Uterus (tissue), 4 donors: ENCODE measurements at places on chromosomes 5 and 9. TPM values are rescaled to one million over a fixed set of nuclear protein-coding genes. Genes with fewer than 3 reads are reported as not detected.

- DNase-seq, result no peak
Measured at GRCh38 chr5:140054086-140054689, 11.1 kb upstream of the NRG2 start.

- DNase-seq, result no peak
Measured at GRCh38 chr9:27569406-27569805, 3.9 kb downstream of the C9orf72 start.

GRCh38 chr9:114288193-114289091 lies 34.5 kb upstream of the ORM1 start:
- DNase-seq, result peak; percentile 11

Gene ADAMTS16
- total RNA-seq, result not detected

DNA sequence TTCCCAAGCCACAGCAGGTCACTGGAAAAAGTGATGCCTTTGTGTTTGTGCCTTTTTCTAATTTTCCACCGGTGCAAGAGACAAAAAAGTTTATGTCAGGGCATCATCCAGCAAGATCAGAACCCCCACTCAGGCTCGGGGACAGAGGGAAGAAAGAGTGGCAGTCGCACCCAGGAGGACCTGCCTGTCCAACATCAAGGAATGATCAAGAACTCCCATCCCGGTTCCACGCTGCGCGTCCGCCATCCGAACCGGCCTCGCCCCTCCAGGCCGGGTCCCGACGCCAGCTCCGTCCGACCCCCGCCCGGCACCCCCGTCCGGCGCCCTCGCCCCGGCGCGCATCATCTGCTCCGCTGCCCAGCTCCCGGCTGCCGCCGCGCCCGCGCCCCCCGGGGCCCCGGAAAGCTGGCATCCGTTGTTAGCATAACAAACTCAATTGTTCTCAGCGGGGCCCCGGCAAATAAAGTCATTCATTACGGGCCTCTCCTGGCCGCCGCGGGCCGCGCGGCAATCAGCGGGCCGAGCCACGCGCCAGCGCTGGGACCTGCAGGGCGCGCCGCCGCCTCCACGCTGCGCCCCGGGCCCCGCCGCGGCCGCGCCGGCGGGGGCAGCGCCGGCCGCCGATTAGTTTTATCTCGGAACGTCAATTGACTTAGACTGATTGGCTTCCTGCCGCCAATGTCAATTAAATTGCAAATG lies 48.1 kb downstream of the PAX5 start:
- DNase-seq, result no peak

- no peak for DNase-seq
Measured at GRCh38 chr9:33177639-33178038, 10.5 kb upstream of the B4GALT1 start.

DNA sequence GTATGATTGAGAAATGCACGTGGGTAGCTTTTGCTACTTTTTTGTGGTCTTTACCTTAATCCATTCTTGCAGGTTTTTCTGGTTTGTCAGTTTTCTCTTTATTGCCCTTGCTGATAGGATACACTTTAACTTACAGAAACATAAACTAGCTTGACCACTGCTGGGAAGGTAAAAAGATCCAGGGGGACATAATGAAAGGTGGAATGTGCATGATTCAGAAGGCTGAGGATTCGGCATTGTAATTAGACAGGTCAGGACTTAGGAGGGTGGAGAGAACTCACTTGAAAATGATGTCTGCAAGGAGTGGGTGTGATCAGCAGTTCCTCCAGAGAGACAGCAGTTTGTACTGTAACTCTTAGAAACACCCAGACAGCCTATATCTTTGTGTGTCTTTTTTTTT lies 19.8 kb upstream of the TXNDC8 start:
- DNase-seq, result no peak

DNA sequence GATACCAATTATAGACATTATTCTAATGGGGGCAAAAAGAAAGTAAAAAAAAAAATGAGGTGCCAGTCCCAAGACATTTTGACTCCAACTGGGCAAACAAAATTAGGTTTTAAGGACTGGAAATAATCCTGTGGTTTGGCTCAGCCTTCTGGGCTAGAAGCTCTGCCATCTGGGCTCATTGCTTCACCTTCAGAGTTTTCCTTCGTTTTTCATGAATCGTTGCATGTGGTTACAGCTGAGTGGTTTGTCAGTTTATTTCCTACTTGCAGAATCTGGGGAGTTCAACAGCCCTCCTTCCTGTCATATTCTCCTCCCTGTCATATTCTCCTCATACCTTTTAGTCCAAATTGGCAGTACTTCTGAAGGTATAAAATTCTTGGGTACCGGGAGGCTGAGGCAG lies 12.0 kb downstream of the UGT3A2 start:
- DNase-seq, result no peak

GRCh38 chr5:16497546-16497945 lies 31.9 kb upstream of the ZNF622 start:
- DNase-seq, result no peak

GRCh38 chr9:10858817-10859216 lies 246.0 kb upstream of the PTPRD start:
- DNase-seq, result no peak

DNA sequence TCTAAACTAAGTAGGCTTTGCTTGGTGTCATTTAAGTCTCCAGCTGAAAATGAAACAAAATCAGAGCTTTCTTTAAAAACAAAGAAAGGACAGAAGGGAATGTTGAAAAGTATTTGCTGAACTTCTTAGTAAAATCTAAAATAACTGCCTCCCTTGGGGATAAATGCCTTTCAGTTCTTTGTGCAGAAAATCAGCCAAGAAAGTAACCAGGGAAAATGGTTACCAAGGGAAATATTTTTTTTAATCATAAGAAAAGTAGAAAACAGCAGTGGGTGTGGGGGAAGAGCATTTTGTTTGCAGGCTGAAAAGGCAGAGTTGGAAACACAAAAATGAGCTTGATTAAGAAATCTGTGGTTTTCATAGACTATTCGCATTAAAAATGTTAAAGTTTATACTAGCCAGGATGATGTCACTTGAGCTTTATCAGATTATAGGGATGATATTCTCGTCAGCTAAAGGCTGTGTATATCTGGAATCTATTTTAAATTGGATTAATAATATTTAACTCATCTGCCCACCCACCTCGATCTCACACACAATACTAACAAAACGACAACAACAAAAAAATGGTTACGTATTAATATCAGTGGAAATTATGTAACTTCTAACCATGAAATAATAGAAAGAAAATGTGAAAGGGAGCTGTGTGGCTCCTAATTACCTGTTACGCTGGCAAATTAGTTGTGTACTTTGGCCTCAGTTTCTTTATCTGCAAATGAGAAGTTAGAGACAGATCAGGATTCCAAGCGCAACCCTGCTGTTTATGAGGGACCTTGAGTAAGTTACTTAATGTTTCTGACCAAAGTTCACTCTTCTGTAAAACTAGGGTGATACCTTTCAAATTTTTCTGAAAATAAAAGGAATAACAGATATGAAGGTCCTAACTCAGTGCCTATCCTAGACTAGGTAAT lies at the start of gene ECM2:
Gene ECM2, minus strand, starts transcription at position 51 of the 911 bp plus-strand sequence. CDS start 13,124 bp downstream, outside the sequence.
- DNase-seq, result no peak

DNA sequence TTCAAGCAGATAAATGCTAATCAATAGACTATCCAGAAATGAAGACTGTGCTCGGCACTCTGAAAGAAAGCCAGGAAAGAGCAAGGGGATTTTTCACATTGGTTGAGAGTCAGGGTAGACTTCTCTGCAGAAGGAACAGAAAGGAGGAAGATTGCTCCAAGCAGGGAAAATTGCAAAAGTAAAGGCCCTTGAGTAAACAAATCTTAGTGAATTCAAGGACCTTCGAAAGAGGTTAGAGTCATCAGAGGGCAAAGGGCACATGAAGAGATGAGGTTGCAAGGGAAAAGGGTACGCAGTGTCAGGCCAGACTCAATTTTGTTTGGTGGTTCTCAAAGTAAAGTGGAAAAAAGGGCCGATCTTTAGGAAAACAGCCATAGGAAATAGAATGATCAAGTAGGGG lies 157.6 kb upstream of the RAI14 start:
- no peak for DNase-seq

DNA sequence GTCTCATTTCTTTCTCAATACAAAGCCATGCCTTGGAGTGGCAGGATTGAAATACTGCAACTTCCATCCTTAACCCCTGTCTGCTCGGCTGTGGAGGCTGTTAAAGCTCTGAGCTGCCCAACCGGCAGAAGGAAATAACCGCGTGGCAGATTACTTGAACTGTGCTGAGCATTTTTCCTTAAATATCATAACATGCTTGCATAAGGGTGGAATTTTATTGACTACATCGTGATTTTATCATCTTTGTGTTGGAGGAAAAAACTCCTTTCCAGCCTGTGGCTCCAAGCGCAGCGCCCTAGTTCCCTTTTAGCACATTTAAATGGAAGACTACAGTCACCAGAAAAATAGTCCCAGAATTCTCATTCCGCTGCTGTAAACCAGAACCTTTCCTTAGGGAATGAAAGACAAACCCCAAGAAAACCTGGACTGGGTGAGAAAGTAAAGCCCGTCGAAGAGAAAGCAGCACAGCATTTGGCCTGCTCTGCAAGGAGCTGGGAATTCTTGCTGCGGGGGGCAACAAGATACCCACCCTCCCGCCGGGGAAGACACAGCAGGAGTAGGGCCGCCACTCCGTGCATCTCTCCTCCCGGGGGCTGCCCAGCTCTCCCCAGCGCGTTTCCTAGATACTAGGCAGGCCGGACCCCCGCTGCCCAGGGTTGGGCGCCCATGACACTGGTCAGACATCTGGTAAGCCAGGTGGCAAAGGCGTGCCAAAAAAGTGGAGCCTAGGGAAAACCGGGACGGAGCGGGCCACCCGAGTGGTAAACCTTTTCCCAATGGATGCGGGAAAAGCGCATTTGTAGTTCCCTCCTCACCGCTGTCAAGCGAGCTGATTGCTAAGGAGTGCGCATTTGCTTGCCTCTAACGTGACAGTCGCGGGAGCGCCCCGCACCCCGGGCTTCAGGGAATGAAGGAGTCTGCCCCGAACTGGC lies 1.3 kb downstream of the SHC3 start:
- no peak for DNase-seq

- DNase-seq, result no peak
Measured at GRCh38 chr5:105931881-105932421, 1738.8 kb downstream of the EFNA5 start.

- no peak for DNase-seq
Measured at GRCh38 chr9:123964761-123965160, 34.8 kb upstream of the DENND1A start.

Gene NXNL2
- 12.6 TPM for total RNA-seq

GRCh38 chr5:147753765-147754164 lies 28.8 kb downstream of the JAKMIP2 start:
- no peak for DNase-seq

Gene GDA
- total RNA-seq, result 26.6 TPM

Gene CCL27
- not detected for total RNA-seq

DNA sequence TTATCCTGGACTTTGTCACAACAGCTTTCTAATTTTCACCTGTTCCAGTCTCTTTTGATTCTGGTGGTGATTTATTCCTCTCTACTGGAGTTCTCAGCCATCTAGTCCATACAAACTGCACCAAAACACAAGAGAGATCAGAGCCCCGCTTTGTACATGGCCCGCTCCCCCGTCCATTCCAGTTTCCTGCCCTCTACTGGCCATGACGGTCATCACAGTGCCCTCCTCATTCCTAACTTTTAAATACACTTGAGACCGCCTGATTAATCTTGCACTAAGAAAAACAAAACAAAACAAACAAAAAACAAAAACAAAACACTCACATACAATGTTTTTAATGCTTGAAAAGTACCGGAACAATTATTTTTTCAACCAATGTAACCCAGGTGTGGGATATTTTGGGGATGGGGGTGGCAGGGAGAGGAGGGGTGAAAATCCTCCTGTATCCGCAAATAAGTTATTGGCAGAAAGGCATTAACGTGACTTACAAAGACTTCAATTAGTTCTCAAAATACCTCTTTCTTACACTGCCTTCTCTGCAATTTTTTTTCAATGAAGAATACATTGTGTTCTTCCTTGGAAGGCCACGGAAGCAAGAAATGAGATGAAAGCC lies 84.8 kb upstream of the PAM start:
- DNase-seq, result no peak

GRCh38 chr9:108434036-108434435 lies 421.8 kb downstream of the ACTL7B start:
- no peak for DNase-seq

Gene SPINK7
- total RNA-seq, result not detected

- no peak for DNase-seq
Measured at GRCh38 chr5:89232139-89232603, 349.2 kb upstream of the MEF2C start.

- DNase-seq, result no peak
Measured at GRCh38 chr9:16052146-16052545, 499.3 kb downstream of the CCDC171 start.

Gene HMMR
- not detected for total RNA-seq

DNA sequence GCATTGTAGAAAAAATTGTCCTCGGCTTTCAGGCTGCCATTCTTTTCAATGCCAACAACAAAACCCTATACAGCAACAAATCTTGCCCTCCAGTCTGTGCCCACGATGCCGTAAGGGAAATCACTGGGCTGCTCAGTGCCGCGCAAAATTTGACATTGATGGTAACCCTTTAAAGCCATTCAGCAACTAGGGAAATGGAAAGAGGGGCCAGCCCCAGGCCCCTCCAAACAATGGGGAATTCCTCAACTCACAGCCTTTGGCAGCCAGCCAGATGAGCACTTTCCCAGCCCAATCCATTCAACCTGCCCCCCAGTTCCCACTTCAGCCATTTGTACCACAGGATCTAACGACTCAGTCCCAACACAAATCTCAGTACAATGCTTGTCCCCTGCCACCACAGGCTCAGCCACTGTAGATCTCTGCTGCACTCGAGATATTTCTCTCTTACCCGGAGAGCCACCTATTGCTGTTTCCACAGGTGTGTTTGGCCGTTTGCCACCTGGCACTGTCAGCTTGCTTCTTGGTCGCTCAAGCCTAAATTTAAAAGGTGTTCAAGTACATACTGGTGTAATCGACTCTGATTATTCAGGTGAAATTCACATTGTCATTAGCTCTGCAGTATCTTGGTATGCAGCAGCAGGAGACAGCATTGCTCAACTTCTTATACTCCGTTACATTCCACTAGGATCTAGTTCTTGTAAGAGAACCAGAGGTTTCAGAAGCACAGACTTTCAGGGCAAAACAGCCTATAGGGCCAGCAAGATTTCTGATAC lies 103.3 kb downstream of the SYK start:
- DNase-seq, result no peak

Gene PCDHGA7
- total RNA-seq, result 14.1 TPM

DNA sequence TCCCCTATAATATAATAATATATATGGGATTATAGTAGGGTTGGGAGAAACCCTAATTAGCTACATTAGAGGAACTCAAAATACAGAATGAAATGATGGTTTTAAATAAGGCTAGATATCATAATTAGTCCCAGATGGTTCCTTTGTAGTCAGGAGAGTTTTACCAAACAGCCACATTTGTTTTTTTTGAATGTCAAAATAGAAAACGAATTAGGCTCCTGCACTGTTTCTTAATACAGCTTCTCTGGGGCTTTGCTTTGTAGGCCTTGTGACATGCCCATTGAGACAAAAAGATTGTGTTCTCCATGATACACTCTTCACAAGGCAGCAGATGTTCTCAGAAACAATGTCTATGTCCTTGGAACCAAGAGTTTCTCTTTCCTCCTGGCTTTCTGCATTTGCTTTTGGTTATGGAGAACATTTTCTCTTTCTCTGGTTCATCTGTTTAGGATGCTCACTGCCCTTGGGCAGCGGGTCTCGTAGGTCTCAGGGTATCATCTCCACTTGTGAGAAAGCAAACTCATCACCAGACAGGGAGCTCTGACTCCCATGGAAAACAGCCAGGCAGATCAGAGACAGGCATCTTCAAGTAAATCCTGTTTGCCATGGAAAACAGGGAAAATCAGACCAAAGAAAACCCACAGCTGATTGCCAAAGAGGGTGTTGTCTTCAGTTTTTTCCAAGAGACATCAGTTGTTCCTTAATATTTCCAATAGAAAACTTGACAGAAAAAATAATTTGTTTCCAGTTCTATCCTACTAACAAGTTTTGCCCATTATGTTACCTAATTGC lies 54.1 kb upstream of the RPS23 start:
- DNase-seq, result no peak
